ENCODE measurements at places on chromosomes 4 and X. TPM values are rescaled to one million over a fixed set of nuclear protein-coding genes. Genes with fewer than 3 reads are reported as not detected.

The CHST7 gene
- 6.4 TPM for total RNA-seq

The CXCL8 gene
- not detected for total RNA-seq

- DNase-seq: no peak
Measured at GRCh38 chr4:28675582-28675981, 1814.9 kb downstream of the STIM2 start.

The CPLX1 gene
- 0.64 TPM for total RNA-seq

The GPR82 gene
- total RNA-seq: not detected

The NOX1 gene
- not detected for total RNA-seq

DNA sequence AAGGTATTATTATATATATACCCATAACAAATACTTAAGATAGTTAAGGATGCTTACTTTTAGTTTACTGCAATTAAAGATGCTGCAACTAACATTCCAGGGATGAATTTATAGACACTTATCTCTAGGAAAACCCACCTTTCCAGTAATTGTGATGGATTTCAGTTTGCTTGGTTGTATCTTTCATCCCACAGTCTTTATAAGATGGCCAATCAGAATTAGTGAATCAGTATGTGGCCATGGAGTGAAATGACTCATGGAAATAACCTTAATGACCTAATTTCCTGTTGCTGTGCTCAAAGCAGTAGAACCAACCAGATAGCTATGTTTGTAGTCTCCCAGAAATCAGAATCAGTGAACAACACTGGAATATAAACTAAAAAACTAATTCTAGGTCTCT lies 26.4 kb downstream of the MOSPD2 start:
- DNase-seq: peak; percentile 94

The MAGEA1 gene
- total RNA-seq: not detected
